T follicular helper cell (primary cell): ENCODE measurements at places on chromosomes 2 and 18.

DNA sequence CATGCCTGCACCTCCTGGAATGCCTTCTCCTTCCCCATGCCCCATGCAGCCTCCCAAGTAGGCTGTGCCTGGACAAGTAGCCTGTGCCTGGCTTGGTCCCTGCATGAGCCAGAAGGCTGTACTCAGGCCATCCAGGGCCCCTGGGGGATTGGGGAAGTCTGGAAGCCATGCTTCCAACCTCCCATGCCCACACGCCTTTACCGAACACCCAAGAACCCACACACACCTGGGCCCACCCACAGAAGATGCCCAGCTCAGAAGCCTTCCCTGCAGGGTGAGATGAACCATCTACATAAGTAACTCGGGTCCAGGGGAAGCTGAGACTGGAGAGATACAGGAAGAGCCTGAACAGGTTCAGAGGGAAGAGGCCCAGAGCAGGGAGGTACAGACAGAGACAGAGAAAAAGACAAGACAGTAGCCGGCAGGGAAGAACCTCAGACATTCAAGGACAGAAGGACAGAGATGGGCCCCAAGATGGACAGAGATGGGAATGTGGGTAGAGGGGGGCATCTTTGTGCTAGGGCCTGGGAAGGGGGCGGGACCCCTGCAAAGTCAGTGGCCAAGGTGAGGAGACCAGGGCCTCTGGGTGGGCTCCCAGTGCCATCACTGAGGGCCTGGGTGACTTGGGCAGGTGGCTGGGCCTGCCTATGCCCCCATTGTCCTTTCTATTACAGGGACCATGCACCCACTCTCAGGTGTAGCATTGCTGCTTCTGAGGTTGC is 4.3 kb downstream of the BIN1 start:
- no peak for DNase-seq

- DNase-seq: no peak
These were observed 42.0 kb downstream of the ZEB2 start for GRCh38 chr2:144477957-144478311.

DNA sequence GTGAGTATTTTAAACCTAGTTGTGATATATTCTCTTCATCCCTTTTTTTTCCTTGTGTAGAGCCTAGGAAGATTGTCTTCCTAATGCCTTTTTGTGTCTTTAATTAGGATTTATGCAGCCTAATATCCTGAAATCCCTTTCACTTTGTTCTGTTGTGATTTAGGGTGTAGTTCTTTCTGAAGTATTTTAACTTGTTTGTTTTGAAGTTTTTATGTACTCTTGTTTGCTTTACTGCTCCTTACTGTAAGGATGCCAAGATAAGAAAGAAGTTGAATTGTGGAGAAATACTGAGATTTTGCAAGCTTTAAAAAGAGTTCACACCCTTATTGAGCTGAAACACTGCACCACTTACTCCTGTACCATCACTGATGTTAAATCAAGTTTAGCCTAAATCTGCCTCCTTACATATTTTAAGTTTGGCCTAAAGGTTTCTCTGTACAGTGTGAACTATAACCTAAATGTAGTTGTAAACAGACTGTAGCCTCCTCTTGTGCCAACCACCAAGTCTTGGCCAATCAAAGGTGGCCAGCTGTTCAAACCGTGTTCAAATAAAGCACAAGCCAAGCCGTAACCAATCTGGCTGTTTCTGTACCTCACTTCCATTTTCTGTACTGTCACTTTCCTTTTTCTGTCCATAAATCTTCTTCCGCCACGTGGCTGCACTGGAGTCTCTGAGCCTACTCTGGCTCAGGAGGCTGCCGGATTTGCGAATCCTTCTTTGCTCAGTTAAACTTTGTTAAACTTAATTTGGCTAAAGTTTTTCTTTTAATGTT is 17.7 kb upstream of the ACOXL start:
- DNase-seq: no peak

- no peak for DNase-seq
These were observed 8.1 kb downstream of the STK17B start for GRCh38 chr2:196163285-196163684.

GRCh38 chr2:208006337-208006736 is 19.0 kb downstream of the PLEKHM3 start:
- no peak for DNase-seq

- DNase-seq: no peak
These were observed 113.7 kb downstream of the XRCC5 start for GRCh38 chr2:216222650-216223352.

DNA sequence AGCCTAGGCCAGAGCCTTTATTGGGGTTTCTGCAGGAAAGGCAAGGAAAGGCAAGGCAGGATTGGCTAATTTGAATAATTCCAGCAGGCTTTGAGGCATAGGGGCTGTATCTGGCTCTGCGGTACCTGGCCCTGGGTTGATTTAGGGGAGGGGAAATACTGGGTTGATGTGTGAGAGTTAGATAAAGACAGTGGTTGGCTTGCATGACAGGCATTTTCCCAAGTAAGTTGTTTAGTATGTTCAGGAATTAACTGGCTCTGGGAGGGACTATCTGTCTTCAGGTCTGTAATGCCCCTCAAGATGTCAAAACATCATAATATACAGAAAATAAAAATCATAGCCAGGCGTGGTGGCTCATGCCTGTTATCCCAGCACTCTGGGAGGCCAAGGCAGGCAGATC is 98.7 kb downstream of the UBR3 start:
- DNase-seq: no peak

GRCh38 chr2:201929281-201930026 is 104.2 kb upstream of the FZD7 start:
- DNase-seq: no peak

DNA sequence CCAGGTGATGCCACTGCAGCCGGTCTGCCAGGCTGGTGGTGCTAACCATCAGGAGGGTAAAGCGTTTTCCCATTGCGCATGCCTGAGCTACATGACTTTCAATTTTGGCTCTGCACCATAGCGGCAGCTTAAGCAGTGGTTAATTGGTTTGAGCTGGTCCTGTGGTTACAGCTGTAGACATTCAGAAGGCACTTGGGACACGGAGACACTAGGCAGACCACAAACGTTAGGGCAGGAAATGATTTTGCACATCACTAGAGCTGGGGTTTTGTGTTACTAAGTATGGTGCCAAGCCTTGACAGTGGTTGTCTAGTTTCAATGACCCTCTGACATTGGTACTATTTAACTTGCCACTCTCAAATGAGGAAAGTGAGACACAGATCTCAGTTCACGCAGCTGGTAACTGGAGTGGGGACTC is 28.9 kb upstream of the CNOT11 start:
- DNase-seq: peak; percentile 6

- no peak for DNase-seq
These were observed 50.0 kb downstream of the RHBDD1 start for GRCh38 chr2:226885769-226886435.

DNA sequence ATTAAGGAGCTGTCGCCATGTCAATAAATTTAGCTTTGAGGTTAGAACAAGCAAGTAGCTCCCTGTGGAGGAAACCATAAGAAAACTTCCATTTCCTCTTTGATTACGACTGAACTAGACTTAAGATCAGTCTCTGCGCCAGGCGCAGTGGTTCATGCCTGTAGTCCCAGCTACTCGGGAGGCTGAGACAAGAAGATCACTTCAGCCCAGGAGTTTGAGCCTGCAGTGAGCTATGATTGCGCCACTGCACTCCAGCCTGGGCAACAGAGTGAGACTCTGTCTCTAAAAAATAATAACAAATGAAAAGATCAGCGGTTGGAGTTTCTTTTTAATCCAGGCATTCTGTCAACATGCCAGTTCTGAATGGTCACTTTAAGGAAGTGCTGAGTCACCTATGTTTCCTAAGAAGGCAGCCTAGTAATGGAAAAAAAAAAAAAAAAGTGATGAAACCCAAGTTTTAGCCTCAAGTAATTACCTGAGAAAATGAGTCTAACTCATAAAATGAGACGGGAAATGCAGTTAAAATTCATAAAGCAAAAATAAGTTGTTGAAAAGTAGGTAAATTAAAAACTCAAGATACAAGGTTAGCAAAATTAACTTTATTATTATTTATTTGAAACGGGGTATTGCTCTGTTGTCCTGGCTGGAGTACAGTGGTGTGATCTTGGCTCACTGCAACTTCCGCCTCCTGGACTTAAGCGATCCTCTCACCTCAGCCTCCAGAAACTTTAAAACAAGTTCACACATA is 10.2 kb downstream of the C18orf32 start:
- DNase-seq: no peak

GRCh38 chr2:181483211-181483610 is 26.0 kb downstream of the ITGA4 start:
- DNase-seq: no peak

- DNase-seq: no peak
These were observed 1.9 kb upstream of the NAB1 start for GRCh38 chr2:190646780-190647522.

GRCh38 chr2:239222706-239223309 is 178.0 kb downstream of the HDAC4 start:
- no peak for DNase-seq

GRCh38 chr2:236626391-236627150 is 56.9 kb downstream of the ACKR3 start:
- DNase-seq: no peak

DNA sequence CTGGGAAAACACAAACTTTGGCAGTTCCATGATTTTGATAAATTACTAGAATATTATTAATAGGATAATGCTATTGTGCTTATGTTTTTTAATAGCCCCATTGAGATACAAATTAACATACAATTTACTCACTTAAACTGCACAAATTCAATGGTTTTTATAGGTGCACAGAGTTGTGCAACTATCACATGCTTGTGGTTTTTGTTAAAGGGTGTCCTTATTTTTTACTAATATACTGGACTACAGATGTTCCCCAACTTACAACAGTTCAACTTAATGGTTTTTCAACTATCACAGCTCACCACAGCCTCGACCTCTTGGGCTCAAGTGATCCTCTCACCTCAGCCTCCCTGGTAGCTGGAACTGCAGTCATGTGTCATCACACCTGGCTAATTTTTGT is 76.6 kb downstream of the OSBPL1A start:
- no peak for DNase-seq

- no peak for DNase-seq
These were observed 269.3 kb downstream of the ALPK2 start for GRCh38 chr18:58359620-58360019.

GRCh38 chr2:167294776-167295140 is 406.5 kb downstream of the XIRP2 start:
- DNase-seq: no peak

DNA sequence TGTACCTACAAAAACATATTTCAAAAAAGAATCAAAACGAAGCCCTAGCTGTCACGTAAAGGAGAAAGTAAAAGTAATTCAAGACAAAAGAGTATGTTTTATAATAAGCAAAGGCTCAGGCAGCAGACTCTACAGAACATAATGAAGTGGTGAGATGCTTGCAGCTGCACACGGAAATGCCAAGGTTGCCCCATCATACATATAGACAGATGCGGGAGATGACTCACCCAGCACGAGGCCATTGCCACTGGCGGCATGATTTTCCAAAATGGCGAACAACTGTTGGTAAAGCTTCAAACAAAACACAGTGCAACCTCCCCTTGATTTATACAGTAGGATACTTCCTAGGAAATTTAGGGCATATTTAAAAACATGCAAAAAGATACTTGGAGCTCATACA is 26.0 kb upstream of the C1QL2 start:
- no peak for DNase-seq

GRCh38 chr2:205726506-205726905 is 44.2 kb downstream of the NRP2 start:
- DNase-seq: no peak

DNA sequence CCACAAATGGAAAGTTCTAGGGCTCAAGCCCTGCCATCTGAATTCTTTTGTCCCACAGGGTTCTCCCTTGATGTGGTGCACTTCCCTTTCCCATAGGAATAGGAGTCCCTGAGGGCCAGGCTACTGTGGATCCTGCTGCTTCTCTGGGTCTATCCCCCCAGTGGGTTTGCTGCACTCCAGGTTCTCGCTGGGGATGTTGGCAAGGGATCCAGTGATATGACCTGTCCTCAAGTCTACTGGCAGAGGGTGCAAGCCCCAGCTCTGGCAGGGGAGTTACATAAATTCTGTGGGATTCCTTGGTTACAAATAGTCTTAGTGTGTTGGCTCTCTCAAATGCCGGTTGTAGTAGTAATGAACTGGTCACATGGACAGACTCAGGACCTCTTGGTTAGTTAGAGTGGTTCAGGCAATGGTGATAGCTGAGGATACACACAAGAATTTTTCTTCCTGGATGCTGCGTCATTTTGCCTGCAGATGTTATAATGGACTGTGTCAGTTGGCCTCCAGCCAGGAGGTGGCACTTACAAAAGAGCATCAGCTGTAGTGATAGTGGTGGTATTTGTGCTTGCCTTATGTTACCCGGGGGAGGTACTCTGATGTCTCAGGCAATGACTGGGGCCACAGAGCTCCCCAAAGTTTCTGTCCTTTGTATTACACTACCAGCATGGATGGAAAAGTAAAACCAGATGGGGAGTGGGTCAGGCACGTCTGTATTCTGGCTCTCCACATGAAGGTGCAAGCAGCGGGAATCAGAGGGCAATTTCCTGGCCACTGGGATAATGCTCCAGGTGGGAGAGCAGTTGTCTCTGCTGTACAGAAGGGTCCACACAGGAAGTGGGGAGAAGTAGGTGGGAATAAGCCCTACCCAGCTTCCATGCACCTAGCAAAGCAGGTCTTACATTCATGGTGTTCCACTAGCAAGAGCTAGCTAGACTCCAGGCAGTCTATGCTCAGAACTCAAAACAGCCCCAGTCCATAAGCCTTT is 267.9 kb downstream of the SOX11 start:
- no peak for DNase-seq

DNA sequence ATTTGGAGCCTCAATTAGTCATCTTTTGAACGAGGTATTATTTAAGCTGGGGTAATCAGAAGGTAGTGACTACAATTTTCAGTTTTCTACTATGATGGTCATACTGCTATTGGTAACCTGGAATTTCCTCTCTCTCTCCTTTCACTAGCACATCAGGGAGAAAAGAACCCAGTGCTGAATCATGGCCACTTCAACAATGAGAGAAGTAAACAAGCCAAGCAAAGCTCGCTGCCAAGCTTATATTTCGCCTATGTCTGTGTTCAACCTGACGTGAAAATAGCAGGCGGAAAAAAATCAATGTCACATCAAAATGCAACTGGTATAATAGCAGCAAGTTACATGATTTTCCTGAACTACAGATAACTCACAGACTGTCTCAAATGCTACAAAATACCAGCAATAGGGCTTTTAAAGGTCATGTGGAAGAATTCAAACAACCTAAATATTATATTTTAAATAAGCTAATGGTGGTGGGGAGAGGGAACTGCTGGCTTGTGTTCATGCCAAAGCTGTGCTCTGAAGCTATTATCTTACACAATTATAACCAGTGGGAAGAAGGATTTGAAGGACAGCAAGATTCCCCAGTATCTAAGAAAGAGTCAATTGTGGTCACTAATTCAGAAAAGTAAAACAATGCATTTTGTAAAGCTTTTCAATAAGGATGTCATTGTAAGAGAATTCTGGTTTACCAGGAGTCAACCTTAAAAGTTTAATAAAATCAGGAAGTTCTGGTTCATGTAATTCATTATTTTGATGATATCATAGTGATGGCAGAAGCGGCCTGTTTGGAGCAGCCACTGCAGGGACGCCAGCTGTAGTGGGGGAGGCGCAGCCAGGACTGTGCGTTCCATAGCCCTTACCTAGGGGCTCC is 38.0 kb downstream of the RNF152 start:
- DNase-seq: no peak

- DNase-seq: no peak
These were observed 14.5 kb downstream of the SDC1 start for GRCh38 chr2:20210462-20210861.
